ENCODE measurements at places on chromosomes 11 and 22.

GRCh38 chr22:46017166-46017565, 40.2 kb upstream of the WNT7B start:
- no peak for DNase-seq

GRCh38 chr11:33290319-33290718, 33.1 kb downstream of the HIPK3 start:
- DNase-seq = no peak

DNA sequence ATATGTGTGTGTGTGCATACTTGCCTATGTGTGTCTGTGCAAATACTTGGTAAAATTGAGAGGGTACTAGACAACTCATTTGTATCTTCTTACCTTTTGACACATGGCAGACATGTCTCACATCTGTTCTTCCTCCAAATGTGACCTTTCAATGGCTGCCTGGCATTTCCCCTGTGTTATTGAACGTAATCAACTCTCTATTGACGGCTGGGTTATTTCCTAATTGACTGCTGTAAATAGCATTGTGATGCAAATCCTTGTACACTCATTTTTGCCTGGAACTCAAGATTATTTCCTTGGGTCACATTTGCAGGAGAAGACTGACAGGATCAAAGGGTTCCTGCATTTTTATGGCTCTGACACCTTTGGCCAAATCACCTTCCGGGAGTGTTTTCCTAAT, 37.4 kb downstream of the KCNQ1 start:
- DNase-seq = no peak

GRCh38 chr22:32409977-32410376, 2.1 kb downstream of the RTCB start:
- DNase-seq = no peak

DNA sequence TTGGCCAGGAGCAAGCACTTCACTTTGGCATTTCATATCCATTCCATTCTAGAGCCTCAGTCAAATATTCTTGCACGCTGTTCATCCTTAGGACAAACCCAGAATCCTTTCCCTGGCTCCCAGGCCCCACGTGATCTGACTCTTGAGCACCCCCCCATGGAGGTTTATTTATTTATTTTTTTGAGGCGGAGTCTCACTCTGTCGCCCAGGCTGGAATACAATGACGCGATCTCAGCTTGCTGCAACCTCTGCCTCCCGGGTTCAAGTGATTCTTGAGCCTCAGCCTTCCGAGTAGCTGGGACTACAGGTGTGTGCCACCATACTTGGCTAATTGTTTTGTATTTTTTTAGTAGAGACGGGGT, 12.7 kb upstream of the TSGA10IP start:
- no peak for DNase-seq

DNA sequence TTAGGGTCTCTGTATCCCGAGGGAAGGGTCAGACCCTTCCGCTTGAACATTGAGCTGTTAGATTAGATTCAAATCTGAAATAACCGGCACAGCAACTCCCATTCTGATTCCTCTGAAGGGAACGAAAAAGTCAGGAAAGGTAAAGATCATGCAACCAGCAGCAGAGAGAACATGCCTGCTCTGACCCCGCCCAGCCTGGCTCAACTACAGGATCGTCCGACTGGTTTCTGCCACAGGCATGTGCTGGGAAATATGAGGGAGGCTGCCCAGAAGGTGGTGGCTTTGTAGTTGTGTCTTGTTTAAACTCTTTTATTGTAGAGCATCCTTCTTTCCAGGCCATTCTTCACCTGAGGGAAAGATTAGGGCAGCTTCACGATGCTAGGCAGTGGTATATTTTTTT, 5.0 kb upstream of the MTNR1B start:
- DNase-seq = no peak

- DNase-seq = no peak
These were observed 32.6 kb upstream of the PRAME start for GRCh38 chr22:22591348-22592299.

- no peak for DNase-seq
These were observed 9.2 kb upstream of the AIFM3 start for GRCh38 chr22:20957683-20958431.

DNA sequence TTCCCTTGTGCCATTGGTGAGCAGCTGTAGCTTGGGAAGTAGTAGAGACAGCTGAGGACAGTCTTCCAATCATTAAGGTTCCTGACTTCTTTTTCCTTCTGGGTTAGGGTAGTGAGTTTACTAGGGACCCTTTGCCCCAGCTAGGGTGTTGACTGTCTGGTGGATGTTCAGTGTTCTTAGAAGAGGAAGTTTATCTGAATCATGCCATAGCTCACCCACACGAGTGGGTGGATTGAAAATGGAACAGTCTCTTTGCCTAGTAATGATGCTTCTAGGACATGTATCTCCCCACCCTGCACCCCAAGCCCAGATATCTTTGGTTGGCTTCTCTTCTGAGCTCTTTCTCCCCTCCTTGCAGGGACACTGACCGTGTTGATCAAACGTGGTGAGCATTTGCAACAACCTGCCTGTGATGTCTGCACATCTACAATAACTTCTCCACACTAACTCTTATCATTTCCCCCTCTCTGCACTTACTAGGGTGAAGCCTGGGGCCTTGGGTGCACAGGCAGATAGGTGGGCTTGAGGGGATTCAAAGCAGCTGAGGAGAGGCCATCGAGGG, 57.1 kb upstream of the HORMAD2 start:
- DNase-seq = no peak

GRCh38 chr11:112977755-112978154, 16.5 kb downstream of the NCAM1 start:
- DNase-seq = no peak

- DNase-seq = no peak
These were observed 227.8 kb downstream of the BRD1 start for GRCh38 chr22:49599691-49600455.

DNA sequence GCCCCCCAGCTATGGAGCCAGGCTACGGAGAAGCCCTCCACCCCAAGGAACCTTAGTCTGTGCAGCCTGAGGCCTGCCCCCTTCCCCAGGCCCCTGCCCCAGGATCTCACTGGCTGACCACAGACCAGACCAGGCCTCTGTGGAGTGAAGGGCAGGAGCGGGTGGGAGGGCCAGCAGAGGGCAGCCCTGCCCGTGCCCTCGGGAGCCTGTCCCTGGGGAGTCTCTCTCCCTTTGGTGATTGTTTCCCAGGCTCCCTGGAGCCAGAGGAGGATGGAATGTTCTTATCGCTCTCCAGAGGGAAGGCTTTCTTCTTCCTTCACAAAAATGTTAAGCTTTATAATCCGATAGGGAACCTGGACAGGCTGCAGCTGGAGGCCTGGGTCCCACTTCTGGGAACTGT, 455.3 kb downstream of the SOX6 start:
- DNase-seq = no peak

- DNase-seq = no peak
These were observed 13.8 kb downstream of the SDHD start for GRCh38 chr11:112100462-112100861.

- peak; percentile 85 for DNase-seq
These were observed 27.6 kb downstream of the CD5 start for GRCh38 chr11:61129639-61130523.

- no peak for DNase-seq
These were observed 130.4 kb downstream of the ADAMTS15 start for GRCh38 chr11:130578738-130579368.

DNA sequence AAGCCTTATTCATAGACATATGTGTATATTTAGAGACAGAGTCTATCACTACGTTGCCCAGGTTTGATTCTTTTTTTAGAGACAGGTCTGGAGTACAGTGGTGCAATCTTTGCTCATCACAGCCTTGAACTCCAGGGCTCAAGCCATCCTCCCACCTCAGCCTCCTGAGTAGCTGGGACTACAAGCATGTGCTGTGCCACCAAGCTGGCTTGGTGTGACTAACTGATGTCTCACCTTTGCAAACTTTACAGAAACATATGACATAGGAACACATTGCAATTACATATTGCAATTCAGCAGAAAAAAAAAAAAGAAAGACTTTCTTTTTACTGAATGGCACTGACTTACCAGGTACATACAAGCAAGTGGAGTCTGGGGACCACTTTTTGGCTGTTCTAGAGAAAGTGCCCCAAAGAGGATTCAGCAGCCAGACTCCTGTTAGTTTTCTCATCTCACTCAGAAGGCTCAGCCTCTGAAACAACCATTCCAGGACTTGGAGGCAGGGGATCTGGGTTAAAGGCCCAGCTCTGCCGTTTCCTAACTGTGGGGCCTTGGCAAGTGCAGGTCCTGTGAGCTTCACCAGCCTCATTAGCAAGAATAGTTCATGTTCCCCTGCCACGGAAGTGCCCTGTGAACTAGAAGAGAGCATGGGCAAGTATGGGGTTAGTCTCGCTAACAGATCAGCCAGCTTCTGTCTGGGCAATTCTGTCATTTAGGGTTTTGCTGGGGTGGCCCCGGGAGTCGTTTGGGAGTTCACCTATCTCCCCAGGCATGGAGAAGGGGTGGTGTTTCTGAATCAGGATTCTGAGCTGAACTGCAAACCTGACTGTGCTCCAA, 11.3 kb upstream of the NFAM1 start:
- no peak for DNase-seq

GRCh38 chr22:37910890-37911672, 5.0 kb downstream of the MICALL1 start:
- no peak for DNase-seq

DNA sequence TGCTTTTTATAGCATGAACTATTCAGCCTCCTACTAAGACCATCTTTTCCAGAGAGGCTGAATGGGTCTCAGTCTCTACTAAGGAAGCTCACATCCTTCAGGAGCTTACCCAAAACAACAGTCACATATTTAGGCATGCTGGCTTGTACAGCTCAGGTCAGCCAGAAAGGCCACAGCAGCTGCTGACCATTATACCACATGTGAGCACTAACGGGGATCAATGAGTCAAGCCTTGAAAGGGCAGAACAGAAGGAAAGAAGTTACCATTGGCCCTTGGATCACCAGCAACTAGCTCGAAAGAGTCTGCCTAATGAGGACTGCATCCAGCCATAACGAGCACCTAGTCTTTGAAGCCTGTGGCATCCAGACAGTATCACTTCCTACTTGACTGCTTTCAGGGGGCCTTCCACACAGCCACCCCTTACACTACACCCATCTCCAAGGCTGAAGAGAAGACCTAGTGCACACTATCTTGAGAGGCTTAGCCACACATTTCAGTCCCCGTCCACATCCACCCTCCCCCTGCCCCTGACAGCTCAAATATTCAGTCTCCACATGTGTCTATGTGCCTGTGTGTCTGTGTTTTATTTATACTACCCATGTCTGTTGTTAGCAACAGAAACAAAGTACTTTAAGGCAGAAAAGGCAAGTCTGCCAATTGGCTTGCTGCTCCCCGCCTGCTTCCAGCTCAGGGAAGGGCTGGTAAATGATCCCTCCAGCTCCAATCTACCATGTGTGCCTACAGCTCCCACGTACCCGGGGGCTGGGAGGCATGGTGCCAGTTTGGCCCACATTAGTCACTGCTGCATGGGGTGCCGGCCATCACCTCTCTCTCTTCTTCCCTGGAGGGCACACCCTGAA, 95.5 kb downstream of the RPL27A start:
- DNase-seq = no peak

- no peak for DNase-seq
These were observed 71.9 kb downstream of the ARHGAP8 start for GRCh38 chr22:44824271-44824670.
